ENCODE measurements at places on chromosomes 3 and 15.

DNA sequence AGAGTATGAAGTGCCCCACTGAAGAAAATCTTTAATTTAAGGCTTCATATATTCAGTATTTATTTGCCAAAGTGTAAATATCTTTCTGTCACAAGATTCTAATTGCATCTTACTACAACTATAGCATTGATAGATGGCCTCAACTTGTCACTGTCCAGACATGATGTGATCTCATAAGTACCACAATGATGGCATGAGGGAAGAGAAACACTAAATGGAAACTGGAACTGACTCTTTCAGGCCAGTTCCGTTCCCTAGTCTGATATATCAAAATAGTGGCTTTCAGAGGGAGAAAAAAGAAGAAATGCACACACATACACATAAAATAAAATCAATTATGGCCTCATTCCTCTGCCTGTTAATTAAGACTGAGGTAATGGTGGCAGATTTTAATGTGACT, 615.7 kb downstream of the TBL1XR1 start:
- no peak for DNase-seq
- H3K4me3 ChIP-seq, result no peak overlapping the region
- H3K27me3 ChIP-seq, result no peaks in the 10 kb centered on the region
- H3K36me3 ChIP-seq, result no peaks in the 10 kb centered on the region
- no peak overlapping the region for H3K27ac ChIP-seq

DNA sequence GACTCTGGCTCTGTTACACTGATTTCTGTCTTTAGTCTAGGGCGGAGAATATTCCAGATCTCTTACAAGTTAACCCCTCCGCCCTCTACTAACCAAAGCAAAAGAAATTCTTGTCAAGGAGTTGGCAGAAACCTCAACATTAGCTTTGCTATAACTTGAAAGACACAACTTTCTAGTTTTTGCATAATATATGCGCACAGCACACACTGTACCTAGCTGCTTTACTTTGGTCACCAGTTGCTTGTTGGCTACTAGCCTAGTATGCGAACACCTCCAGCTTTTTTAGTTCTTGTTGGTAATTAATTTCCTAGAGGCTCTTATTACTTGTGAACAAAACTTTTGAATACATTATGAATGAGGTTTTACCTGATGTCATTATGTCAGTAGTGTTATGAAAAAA, 348.8 kb upstream of the C2CD4B start:
- no peaks in the 10 kb centered on the region for H3K36me3 ChIP-seq
- peaks cover 22% of the 10 kb centered on the region for H3K27me3 ChIP-seq
- H3K27ac ChIP-seq, result no peak overlapping the region
- no peaks in the 10 kb centered on the region for H3K4me1 ChIP-seq
- no peak for DNase-seq

DNA sequence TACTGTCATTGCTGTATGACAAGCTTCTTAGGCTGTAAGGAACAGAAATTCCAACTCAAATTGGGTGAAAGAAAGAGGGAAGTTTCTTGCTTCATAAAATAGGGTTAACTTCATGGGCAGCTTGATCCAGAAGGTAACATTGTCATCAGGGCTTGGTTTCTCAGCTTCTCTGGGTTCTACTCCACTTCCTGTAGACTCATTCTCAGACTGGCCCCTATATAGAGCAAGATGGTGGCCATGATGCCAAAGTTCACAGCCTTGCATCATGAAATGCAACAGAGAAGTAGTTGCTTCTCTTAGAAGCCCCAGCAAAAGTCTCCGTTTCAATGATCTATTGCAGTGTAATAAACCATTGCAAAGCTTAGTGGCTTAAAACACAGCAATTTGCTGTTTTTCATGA, 33.6 kb downstream of the TMEM40 start:
- no peaks in the 10 kb centered on the region for H3K36me3 ChIP-seq
- peaks cover 6% of the 10 kb centered on the region for H3K27me3 ChIP-seq
- H3K4me3 ChIP-seq, result no peak overlapping the region
- no peak overlapping the region for H3K27ac ChIP-seq
- no peaks in the 10 kb centered on the region for H3K4me1 ChIP-seq

DNA sequence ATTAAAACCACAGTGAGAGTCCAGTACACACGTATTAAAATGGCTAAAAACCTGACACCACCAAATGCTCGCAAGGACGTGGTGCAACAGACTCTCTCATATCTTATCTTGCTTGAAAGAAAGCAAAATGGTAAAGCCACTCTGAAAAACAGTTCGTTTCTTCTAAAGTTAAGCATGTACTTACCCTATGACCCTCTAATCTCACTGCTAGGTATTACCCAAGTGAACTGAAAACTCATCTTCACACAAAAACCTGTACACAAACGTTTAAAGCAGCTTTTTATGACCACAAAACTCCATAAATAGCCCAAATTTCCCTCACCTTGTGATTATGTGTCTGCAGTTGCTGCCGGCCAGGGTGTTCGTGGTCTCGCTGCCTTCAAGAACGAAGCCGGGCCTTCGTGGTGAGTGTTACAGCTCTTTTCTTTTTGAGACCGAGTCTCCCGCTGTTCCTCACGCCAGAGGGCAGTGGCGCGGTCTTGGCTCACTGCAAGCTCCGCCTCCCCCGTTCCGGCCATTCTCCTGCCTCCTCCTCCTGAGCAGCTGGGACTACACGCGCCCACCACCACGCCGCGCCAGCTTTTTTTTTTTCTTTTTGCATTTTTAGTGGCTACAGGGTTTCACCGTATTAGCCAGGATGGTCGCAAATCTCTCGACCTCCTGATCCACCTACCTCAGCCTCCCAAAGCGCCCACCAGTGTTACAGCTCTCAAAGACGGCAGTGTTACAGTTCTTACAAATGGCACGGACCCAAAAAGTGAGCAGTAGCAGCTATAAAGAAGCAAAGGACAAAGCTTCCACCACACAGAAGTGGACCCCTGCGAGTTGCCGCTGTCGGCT, 165.4 kb downstream of the TJP1 start:
- no peak overlapping the region for H3K27ac ChIP-seq
- no peak overlapping the region for H3K4me3 ChIP-seq
- H3K27me3 ChIP-seq, result no peaks in the 10 kb centered on the region
- no peak for DNase-seq
- no peaks in the 10 kb centered on the region for H3K4me1 ChIP-seq

GRCh38 chr3:52693071-52693470, 7.2 kb downstream of the GNL3 start:
- peak overlapping the region; percentile 68 for H3K27ac ChIP-seq
- H3K4me1 ChIP-seq, result peaks cover 30% of the 10 kb centered on the region
- peaks cover 85% of the 10 kb centered on the region for H3K36me3 ChIP-seq
- no peak overlapping the region for H3K4me3 ChIP-seq

DNA sequence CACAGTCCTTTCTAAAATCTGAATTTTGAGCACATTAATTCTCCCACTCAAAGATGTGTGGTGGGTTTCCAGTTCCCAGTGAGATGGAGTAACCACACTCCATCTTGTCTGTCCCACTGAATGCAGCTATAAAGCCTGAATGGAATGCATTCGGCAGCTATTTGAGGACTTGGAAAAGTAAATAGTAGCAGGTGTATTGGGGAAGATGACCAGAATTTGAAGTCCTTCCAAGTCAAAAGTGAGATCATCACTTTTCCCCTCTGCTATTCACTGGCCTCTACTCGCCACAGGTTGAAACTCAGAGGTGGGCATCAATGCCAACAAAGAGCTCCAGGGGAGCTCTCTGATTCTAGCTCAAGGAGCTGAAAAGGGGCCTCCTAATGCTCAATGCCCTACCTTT, 8.1 kb upstream of the GNB5 start:
- H3K4me1 ChIP-seq, result no peaks in the 10 kb centered on the region
- no peak for DNase-seq
- H3K27ac ChIP-seq, result no peak overlapping the region
- H3K36me3 ChIP-seq, result no peaks in the 10 kb centered on the region

DNA sequence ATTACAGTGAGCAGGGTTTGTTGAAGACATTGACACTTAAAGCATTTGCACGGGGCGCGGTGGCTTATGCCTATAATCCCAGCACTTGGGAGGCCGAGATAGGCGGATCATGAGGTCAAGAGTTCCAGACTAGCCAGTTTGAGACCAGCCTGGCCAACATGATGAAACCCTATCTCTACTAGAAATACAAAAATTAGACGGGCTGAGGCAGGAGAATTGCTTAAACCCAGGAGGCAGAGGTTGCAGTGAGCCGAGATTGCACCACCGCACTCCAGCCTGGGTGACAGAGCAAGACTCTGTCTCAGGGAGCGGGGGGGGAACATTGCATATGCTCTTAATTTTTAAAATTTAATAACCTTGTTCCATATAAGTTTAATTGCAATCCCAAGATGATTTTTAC, 11.9 kb downstream of the STT3B start:
- no peaks in the 10 kb centered on the region for H3K27me3 ChIP-seq
- H3K27ac ChIP-seq, result no peak overlapping the region
- H3K4me1 ChIP-seq, result peaks cover 56% of the 10 kb centered on the region
- H3K36me3 ChIP-seq, result peaks cover 23% of the 10 kb centered on the region

GRCh38 chr3:183318877-183319276, 65.8 kb downstream of the B3GNT5 start:
- peaks cover 18% of the 10 kb centered on the region for H3K4me1 ChIP-seq
- peak; percentile 66 for DNase-seq
- peak overlapping the region; percentile 42 for H3K27ac ChIP-seq
- H3K36me3 ChIP-seq, result peaks cover 5% of the 10 kb centered on the region
- H3K27me3 ChIP-seq, result no peaks in the 10 kb centered on the region
- peak overlapping the region; percentile 62 for H3K4me3 ChIP-seq

DNA sequence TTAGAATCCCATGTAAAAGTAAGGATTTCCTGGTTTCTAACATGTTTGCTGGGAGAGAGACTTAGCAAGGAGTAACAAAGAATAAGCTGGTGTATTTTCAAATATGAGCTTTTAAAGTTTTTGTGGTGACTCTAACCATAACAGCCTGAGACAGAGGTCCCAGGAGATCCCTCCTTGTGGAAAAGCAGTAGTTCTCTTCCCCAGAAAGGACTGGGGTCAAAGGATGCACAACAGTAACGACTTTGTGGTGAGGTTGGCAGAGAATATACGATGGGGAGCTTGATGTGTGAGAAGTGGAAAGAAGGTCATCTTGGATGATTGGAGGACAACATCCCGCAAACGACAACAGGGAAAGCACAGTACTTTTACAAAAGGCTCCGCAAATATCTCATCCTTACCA, 38.2 kb downstream of the ABHD5 start:
- no peak overlapping the region for H3K27ac ChIP-seq
- peaks cover 3% of the 10 kb centered on the region for H3K36me3 ChIP-seq
- H3K27me3 ChIP-seq, result no peaks in the 10 kb centered on the region
- DNase-seq, result no peak
- no peak overlapping the region for H3K4me3 ChIP-seq

DNA sequence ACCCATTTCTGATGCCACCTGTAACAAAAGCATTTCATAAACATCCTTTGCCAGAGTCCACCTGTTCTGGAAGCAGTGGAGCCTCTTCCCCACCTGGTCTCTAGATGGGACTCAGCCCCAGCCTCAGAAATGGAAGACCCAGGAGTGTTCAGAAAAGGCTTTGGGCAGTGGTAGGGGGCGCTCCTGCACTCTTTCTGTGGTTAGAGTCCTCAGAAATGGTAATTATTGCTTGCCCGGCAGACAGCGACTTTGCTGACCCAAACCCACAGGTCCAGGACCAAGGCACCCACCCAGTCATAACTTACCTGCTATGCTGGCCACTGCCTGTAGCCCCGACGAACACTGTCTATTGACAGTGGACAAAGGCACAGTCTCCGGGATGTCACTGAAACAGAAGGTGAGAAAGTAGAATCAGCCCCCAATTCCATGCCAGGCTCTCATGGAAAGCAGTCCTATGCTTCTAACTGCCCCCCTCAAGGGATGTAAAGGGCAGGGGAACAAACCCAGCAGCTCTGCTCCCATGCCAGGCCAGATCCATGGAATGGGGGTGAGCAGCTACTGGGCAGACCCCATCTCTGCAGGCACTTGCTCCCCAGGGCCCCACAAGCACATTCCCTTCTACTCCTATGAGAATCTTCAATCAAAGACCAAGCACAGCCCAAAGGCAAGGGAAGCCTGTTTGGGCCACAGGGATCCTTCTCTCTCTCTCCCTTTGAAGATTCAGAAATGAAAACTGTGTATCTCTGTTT, 5.1 kb downstream of the ACAA1 start:
- peaks cover 33% of the 10 kb centered on the region for H3K4me1 ChIP-seq
- H3K27me3 ChIP-seq, result no peaks in the 10 kb centered on the region
- peaks cover 62% of the 10 kb centered on the region for H3K36me3 ChIP-seq
- H3K4me3 ChIP-seq, result no peak overlapping the region

GRCh38 chr3:94028093-94028837, at the start of gene STX19:
Gene STX19, minus strand, starts transcription at chr3:94028597. Its CDS starts 13,328 bp downstream, at chr3:94015269.
- H3K27ac ChIP-seq, result no peak within 1 kb of the TSS
- no peak within 1 kb of the TSS for H3K4me3 ChIP-seq
- no peak for DNase-seq
- H3K27me3 ChIP-seq, result no peaks in the 10 kb centered on the region
- H3K4me1 ChIP-seq, result no peaks in the 10 kb centered on the region
- no peaks in the 10 kb centered on the region for H3K36me3 ChIP-seq

- peaks cover 45% of the 10 kb centered on the region for H3K36me3 ChIP-seq
- H3K27ac ChIP-seq, result peak overlapping the region; percentile 46
- no peak for DNase-seq
- no peak overlapping the region for H3K4me3 ChIP-seq
These were observed 9.5 kb downstream of the RPSA start for GRCh38 chr3:39415983-39416382.

GRCh38 chr3:64935971-64936370, 248.2 kb upstream of the ADAMTS9 start:
- H3K27me3 ChIP-seq, result no peaks in the 10 kb centered on the region
- no peak overlapping the region for H3K4me3 ChIP-seq
- no peak for DNase-seq
- no peaks in the 10 kb centered on the region for H3K4me1 ChIP-seq

DNA sequence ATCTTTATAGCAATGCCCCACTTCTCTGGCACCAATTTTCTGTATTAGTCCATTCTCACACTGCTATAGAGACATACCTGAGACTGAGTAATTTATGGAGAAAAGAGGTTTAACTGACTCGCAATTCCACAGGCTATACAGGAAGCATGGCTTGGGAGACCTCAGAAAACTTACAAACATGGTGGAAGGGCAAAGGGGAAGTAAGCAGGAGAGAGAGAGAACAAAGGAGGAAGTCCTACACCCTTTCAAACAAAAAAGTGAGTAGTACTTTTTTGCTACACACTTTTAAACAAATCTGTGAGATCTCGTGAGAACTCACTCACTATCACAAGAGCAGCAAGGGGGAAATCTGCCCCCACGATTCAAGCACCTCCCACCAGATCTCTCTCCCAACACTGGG, 67.8 kb upstream of the ZBED2 start:
- peaks cover 89% of the 10 kb centered on the region for H3K36me3 ChIP-seq
- H3K4me1 ChIP-seq, result peaks cover 19% of the 10 kb centered on the region
- no peak overlapping the region for H3K27ac ChIP-seq

- H3K27me3 ChIP-seq, result peaks cover 16% of the 10 kb centered on the region
- no peaks in the 10 kb centered on the region for H3K36me3 ChIP-seq
- DNase-seq, result peak; percentile 57
- peaks cover 51% of the 10 kb centered on the region for H3K4me1 ChIP-seq
- no peak overlapping the region for H3K27ac ChIP-seq
- H3K4me3 ChIP-seq, result no peak overlapping the region
These were observed 124.6 kb downstream of the FOXB1 start for GRCh38 chr15:60128710-60129109.

- peaks cover 53% of the 10 kb centered on the region for H3K4me1 ChIP-seq
- H3K27me3 ChIP-seq, result no peaks in the 10 kb centered on the region
- H3K4me3 ChIP-seq, result peak overlapping the region; percentile 88
- peak; percentile 85 for DNase-seq
These were observed 675 bp downstream of the RBM15B start for GRCh38 chr3:51391566-51392354.

Measured in activated CD4-positive, alpha-beta T cell treated with anti-CD3 and anti-CD28 coated beads, Interleukin-2, amount 10 ng/mL, durations not matched to agents 24 days and 14 days (primary cell).